ENCODE measurements at places on chromosomes 7 and 10.

- H3K27ac ChIP-seq = no peak overlapping the region
- DNase-seq = no peak
- no peaks in the 10 kb centered on the region for H3K36me3 ChIP-seq
- no peaks in the 10 kb centered on the region for H3K4me1 ChIP-seq
- no peak overlapping the region for H3K4me3 ChIP-seq
These were observed 27.9 kb upstream of the UBE2H start for GRCh38 chr7:129980667-129981066.

DNA sequence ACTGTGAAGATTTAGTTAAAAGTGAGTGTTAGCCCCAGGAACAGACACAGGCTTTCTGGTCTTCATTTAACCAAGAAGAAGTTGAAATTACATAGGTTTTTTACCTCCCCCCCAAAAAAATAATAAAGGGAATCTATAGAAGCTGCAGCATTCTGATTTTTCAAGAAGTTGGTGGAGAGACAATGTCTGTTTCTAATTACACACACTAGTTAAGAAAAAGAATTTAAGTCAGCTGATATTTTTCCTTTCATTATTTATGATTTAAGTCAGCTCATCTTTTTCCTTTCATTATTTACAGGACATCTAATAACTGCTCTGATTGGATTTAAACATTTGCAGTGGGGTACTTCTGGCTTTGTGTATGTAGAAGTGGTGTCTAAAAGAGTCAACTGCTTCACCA is 201.4 kb upstream of the NRP1 start:
- no peak overlapping the region for H3K4me3 ChIP-seq
- H3K36me3 ChIP-seq = no peaks in the 10 kb centered on the region
- no peaks in the 10 kb centered on the region for H3K27me3 ChIP-seq
- DNase-seq = no peak
- no peaks in the 10 kb centered on the region for H3K4me1 ChIP-seq

DNA sequence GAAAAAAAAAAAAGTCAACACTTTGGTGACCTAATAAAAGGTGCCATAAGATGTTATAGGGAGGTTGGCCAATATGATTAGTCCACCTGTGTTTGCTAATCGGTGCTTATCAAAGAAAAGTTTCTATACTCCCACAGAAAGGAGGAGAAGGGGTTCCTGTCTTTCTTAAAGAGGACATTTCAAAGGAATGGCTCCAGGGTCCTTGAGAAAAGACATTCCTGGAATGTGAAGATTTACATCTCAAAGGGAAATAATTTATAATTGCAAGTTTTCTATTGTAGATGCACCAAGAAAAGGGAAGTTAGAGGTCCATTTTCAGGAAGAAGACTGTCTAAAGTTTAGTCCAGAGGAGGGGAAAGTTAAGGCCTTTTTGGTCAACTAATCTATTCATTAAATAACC is 715.3 kb downstream of the NXPH1 start:
- H3K4me3 ChIP-seq = no peak overlapping the region
- no peak overlapping the region for H3K27ac ChIP-seq
- peak; percentile 21 for DNase-seq
- H3K36me3 ChIP-seq = no peaks in the 10 kb centered on the region
- no peaks in the 10 kb centered on the region for H3K27me3 ChIP-seq
- peaks cover 4% of the 10 kb centered on the region for H3K4me1 ChIP-seq

GRCh38 chr10:104304927-104305326 is 33.3 kb downstream of the ITPRIP start:
- no peak for DNase-seq
- H3K4me3 ChIP-seq = no peak overlapping the region
- H3K27me3 ChIP-seq = no peaks in the 10 kb centered on the region
- no peaks in the 10 kb centered on the region for H3K36me3 ChIP-seq

DNA sequence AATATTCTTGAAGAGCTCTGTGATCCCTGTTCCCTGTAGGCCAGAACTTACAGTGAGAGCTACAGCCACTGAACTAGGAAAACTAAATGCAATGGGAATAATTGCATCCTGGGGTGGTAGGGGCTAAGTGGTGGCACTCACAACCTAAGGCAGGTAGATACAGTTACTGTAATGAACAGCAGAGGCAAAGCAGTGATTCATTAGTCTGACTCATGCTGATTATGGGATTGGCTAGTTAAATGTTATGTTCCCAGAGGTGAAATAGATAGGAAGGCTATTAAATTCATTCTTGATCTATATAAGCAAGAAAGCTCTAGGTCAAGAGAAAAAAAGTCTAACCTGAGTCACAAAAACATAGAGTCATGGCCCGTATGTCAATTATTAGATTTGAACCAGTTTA is 173.1 kb upstream of the MALRD1 start:
- DNase-seq = no peak
- no peak overlapping the region for H3K4me3 ChIP-seq
- no peak overlapping the region for H3K27ac ChIP-seq
- no peaks in the 10 kb centered on the region for H3K36me3 ChIP-seq

GRCh38 chr7:57403601-57404342 is 46.2 kb upstream of the ZNF716 start:
- H3K27ac ChIP-seq = no peak overlapping the region
- H3K4me1 ChIP-seq = no peaks in the 10 kb centered on the region
- no peak overlapping the region for H3K4me3 ChIP-seq
- no peaks in the 10 kb centered on the region for H3K36me3 ChIP-seq
- DNase-seq = no peak
- no peaks in the 10 kb centered on the region for H3K27me3 ChIP-seq

DNA sequence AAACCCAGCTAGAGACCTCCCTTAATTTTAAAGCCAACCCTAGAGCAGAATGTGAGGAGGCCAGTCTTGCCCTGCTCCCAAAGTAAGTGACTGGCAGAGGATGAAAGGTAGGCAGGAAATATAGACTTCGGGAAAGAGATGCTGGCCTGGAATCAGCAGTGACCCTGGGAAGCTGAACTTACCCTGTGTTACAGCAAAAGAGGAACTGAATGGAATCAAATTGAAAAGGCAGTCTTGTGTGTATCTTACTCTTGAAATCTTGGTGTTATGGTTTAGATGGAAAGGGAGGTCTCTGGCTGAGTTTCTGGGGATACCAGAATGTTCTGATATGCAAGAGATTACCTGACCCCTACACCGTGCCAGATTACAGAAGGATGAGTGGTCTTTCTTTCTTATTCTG is 7.9 kb upstream of the CFAP43 start:
- no peak overlapping the region for H3K4me3 ChIP-seq
- no peaks in the 10 kb centered on the region for H3K36me3 ChIP-seq
- H3K27me3 ChIP-seq = no peaks in the 10 kb centered on the region
- DNase-seq = no peak
- H3K4me1 ChIP-seq = no peaks in the 10 kb centered on the region
- H3K27ac ChIP-seq = no peak overlapping the region

DNA sequence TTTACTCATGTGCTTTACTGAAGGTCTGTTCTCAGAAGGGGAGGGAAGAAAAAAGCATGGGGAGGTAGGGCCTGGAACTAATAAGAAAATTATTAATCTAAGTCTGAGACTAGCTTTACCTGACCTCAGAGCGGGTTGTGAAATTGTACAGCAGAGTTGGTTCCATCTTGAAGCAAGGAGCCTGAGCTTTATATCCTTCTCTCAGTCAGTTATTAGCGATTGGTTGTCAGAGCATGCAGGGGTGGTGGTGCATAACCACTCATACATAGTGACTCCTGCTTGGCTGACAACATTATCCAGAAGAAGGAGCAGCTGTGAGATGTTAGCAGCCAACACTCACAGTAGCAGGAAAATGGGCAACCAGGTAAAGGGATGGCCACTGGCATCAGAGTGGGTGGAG is 976.3 kb upstream of the LRRTM3 start:
- DNase-seq = no peak
- no peak overlapping the region for H3K27ac ChIP-seq
- no peak overlapping the region for H3K4me3 ChIP-seq

GRCh38 chr7:265192-265997 is 24.6 kb upstream of the FOXL3 start:
- no peak overlapping the region for H3K27ac ChIP-seq
- no peak for DNase-seq
- no peaks in the 10 kb centered on the region for H3K4me1 ChIP-seq
- no peaks in the 10 kb centered on the region for H3K27me3 ChIP-seq
- no peaks in the 10 kb centered on the region for H3K36me3 ChIP-seq

- no peaks in the 10 kb centered on the region for H3K27me3 ChIP-seq
- H3K27ac ChIP-seq = peak within 1 kb of the TSS; percentile 29
- peak within 1 kb of the TSS; percentile 49 for H3K4me3 ChIP-seq
These were observed at the start of gene SEMA3E for GRCh38 chr7:83648464-83649241. Gene SEMA3E, minus strand, starts transcription at chr7:83649139.

- H3K4me3 ChIP-seq = no peak overlapping the region
- DNase-seq = no peak
- no peak overlapping the region for H3K27ac ChIP-seq
- peaks cover 7% of the 10 kb centered on the region for H3K4me1 ChIP-seq
- H3K27me3 ChIP-seq = no peaks in the 10 kb centered on the region
These were observed 52.7 kb downstream of the RBM17 start for GRCh38 chr10:6141296-6142151.

DNA sequence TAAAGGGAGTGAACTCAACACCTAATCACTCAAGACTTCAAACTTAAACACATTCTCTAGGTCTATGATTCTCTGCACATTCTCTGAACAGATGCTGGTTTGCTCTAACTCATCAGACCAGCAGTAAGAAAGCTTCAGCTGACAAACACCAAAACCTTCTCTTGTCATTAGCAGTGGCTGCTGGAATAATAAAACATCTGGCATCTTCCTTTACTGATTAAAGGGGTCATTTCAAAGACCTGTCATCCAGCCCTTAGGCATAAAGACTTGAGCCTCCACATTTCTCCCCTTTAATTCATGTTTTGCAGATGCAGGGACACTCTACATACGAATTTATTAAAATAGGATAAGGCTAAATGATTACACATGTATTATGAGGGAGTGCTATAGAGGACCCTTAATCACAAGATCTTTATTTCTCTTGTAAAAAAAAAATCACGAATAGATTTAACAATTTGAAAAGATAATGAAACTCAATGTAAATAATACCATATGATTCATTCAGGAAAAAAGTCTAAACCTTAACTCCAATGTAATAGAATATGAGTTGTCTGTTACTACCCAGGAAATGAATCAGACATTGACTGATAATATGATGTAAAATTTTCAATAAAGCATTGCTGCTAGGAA is 152.4 kb upstream of the GNAI1 start:
- DNase-seq = no peak
- H3K27me3 ChIP-seq = no peaks in the 10 kb centered on the region
- no peak overlapping the region for H3K4me3 ChIP-seq
- no peak overlapping the region for H3K27ac ChIP-seq
- H3K36me3 ChIP-seq = no peaks in the 10 kb centered on the region

- no peaks in the 10 kb centered on the region for H3K36me3 ChIP-seq
- no peaks in the 10 kb centered on the region for H3K27me3 ChIP-seq
- H3K4me3 ChIP-seq = no peak overlapping the region
- H3K4me1 ChIP-seq = no peaks in the 10 kb centered on the region
- H3K27ac ChIP-seq = no peak overlapping the region
- DNase-seq = no peak
These were observed 13.5 kb downstream of the LRRC20 start for GRCh38 chr10:70368774-70369482.

DNA sequence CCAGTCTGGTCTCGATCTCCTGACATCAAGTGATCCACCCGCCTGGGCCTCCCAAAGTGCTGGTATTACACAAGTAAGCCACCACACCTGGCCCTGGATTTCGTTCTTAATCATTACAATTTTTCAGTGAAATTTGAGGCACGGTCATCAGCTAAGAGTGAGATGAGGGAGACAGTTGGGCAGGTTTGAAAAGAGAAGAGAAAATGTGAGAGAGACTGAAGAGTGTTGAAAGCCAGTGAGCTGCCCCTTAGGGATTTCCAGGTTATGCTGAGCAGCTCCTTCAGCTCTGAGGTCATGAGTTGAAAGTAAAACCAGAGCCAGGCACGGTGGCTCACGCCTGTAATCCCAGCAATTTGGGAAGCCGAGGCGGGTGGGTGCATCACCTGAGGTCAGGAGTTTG is 5.9 kb upstream of the UPF2 start:
- H3K27me3 ChIP-seq = no peaks in the 10 kb centered on the region
- H3K36me3 ChIP-seq = no peaks in the 10 kb centered on the region
- no peak for DNase-seq
- no peak overlapping the region for H3K27ac ChIP-seq
- no peak overlapping the region for H3K4me3 ChIP-seq

DNA sequence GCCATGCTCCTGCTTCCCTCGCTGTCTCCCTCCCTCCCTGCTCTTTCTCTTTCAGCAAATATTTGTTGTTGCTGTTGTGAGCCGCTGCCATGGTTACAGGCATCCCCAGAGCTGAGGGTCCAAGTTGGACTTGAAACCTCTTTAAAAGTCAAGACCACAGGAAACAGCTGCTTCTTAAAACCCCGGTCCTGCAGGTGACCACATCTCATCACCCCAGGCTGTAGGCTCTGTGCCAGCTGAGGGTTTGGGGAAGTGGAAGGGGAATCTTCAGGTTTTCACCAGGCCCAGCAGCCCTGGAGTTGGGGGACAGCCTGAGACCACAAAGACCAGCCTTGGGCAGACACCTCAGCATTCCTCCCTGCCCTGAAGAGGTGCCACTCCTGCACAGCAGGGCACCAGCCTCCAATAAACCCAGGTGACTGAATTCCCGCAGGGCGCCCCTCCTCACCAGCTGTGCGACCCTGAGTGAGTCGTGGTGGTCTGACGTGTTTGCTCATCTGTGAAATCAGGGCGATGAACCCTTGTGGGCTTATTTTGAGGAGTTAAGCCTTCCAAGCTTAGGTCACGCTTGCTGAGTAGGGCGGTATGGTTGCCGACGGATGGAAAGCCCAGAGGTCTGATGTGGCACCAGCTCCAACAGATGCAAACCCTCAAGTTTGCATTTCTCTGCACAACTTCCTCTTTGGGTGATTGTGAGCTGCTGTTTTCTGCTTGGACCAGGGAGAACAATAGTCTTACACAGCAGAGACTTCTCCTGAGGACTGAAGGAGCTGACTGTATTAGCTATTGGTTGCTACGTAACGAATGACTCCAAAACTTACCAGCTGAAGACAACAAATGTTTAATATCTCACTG is 24.8 kb downstream of the NPTX2 start:
- H3K27me3 ChIP-seq = no peaks in the 10 kb centered on the region
- no peak overlapping the region for H3K27ac ChIP-seq
- no peak overlapping the region for H3K4me3 ChIP-seq

- no peak overlapping the region for H3K4me3 ChIP-seq
- peak; percentile 16 for DNase-seq
- no peak overlapping the region for H3K27ac ChIP-seq
- no peaks in the 10 kb centered on the region for H3K4me1 ChIP-seq
These were observed 32.0 kb upstream of the STRIP2 start for GRCh38 chr7:129401967-129402860.

GRCh38 chr10:3960496-3960895 is 175.5 kb upstream of the KLF6 start:
- peaks cover 3% of the 10 kb centered on the region for H3K4me1 ChIP-seq
- no peaks in the 10 kb centered on the region for H3K36me3 ChIP-seq

Data from mesendoderm (in vitro differentiated cells).